ENCODE measurements at places on chromosomes 11 and 22. TPM values are rescaled to one million over a fixed set of nuclear protein-coding genes. Genes with fewer than 3 reads are reported as not detected.

GGT1 gene
- polyA plus RNA-seq: 22.1 TPM

SLC22A6 gene
- polyA plus RNA-seq: not detected

PIWIL4 gene
- 0.94 TPM for polyA plus RNA-seq

CCDC15 gene
- 0.29 TPM for polyA plus RNA-seq

TYR gene
- polyA plus RNA-seq: not detected

YPEL1 gene
- 17.0 TPM for polyA plus RNA-seq

ACTN3 gene
- 0.22 TPM for polyA plus RNA-seq

POU2AF3 gene
- polyA plus RNA-seq: 0.51 TPM

RPS6KA4 gene
- 32.5 TPM for polyA plus RNA-seq

LIF gene
- polyA plus RNA-seq: not detected

TSSC4 gene
- 50.5 TPM for polyA plus RNA-seq

ZP1 gene
- polyA plus RNA-seq: not detected

NDUFS8 gene
- polyA plus RNA-seq: 69.6 TPM

SCUBE1 gene
- polyA plus RNA-seq: 0.14 TPM

FUT4 gene
- 0.89 TPM for polyA plus RNA-seq

FGF3 gene
- not detected for polyA plus RNA-seq

CCDC188 gene
- not detected for polyA plus RNA-seq

PRR33 gene
- not detected for polyA plus RNA-seq

RPL3 gene
- polyA plus RNA-seq: 5,418 TPM

SYT8 gene
- polyA plus RNA-seq: not detected

DKK3 gene
- polyA plus RNA-seq: not detected

CRYAB gene
- polyA plus RNA-seq: not detected

OR8G5 gene
- not detected for polyA plus RNA-seq

APBB1 gene
- polyA plus RNA-seq: 23.8 TPM

TTC36 gene
- polyA plus RNA-seq: 0.19 TPM

LRP5 gene
- polyA plus RNA-seq: 1.7 TPM

FDXACB1 gene
- polyA plus RNA-seq: 5.4 TPM

CRACR2B gene
- polyA plus RNA-seq: 13.6 TPM

IL10RA gene
- polyA plus RNA-seq: 73.3 TPM

MS4A4E gene
- 1.0 TPM for polyA plus RNA-seq

RAB36 gene
- 1.1 TPM for polyA plus RNA-seq

GAS2 gene
- polyA plus RNA-seq: 2.1 TPM

SCO2 gene
- polyA plus RNA-seq: 14.2 TPM

OR5P2 gene
- not detected for polyA plus RNA-seq

ARHGAP8 gene
- 0.12 TPM for polyA plus RNA-seq

Measured in B cell (primary cell).